Fibroblast of mammary gland (primary cell): ENCODE measurements at places on chromosomes 4 and X.

DNA sequence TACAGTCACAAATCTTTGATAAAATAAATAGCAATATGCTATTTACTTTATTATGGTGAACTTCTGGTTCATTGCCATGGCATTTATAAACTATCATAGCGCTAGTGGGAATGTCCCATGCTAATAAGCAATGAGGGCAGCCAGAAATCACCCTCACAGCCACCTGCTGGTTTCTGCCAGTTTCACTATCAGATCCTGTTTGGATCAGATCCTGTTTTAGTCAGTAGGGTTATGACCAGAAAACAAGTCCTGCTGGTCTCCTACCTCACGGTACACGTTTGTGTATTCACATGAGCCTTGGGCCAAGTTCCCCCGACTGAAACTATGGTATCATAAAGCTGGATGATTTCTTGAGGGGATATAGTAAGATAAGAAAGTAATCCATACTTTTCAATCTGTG, 17.7 kb downstream of the FOXR2 start:
- no peak for DNase-seq

DNA sequence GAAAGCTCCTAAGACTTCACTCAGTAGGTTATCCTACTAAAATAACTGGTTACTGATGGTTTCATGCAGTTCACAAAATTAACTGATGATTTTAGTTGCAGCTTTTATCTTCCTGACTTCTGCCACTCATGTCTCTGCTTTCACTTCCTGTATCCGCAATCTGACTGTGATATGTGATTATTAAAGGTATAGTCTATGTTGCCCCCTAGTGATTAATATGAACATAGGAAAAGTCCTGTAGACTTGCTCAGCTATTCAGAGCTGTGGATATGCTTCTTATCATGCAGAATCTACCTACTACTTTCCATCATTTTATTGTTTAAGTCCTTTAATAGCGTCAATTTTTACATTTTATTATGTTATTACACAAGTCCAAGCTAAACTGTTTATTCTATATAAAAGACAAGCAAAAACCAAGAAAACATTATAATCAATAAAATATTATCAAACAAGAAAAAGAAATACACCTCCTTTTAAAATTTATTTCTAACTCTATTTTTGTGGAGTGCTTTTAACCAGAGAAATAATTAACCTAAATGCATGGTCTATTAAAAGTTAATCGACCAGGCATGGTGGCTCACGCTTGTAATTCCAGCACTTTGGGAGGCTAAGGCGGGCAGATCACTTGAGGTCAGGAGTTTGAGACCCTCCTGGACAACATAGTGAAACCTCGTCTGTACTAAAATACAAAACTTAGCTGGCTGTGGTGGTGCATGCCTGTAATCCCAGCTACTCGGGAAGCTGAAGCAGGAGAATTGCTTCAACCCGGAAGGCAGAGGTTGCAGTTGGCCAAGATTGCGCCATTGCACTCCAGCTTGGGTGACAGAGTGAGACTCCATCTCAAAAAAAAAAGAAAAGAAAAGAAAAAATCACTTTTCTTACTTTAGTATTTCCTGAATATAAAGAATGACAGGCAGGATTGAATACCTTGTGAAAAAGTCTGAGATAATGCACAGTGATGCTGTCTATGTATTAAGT, 40.4 kb upstream of the TLR2 start:
- DNase-seq, result peak; percentile 56

GRCh38 chr4:25402521-25402920, 25.5 kb downstream of the ANAPC4 start:
- DNase-seq, result no peak

GRCh38 chr4:148057984-148058859, 326.3 kb downstream of the ARHGAP10 start:
- no peak for DNase-seq

DNA sequence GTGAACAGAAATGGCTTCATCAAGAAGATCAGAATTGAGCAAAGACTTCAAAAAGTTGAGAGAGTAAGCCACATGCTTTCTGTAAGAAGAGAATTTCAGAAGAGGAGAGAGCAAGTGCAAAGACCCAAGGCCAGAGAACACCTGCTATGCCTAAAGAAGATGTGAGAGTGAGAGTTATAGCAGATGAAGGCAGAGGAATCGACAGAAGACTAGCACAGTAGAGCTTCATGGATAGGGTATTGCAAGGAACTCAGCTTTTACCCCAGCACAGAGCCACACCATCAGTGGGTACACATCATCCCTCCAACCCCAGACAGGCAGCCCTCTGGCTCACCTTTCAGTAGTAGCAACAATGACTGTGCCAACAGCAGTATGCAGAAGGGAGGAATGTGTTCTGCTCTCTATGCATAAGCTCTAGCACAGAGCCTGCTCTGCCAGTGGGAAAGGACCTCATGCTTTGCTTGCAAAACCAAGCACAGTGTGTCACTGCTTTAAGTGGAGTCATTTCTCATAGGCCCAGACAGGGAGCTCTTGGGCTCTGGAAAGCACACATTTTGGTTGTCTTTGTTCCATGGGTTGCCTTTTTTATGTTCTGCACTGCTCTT, 318.6 kb downstream of the NAF1 start:
- DNase-seq, result no peak

GRCh38 chr4:5976921-5977320, 41.3 kb downstream of the C4orf50 start:
- no peak for DNase-seq

DNA sequence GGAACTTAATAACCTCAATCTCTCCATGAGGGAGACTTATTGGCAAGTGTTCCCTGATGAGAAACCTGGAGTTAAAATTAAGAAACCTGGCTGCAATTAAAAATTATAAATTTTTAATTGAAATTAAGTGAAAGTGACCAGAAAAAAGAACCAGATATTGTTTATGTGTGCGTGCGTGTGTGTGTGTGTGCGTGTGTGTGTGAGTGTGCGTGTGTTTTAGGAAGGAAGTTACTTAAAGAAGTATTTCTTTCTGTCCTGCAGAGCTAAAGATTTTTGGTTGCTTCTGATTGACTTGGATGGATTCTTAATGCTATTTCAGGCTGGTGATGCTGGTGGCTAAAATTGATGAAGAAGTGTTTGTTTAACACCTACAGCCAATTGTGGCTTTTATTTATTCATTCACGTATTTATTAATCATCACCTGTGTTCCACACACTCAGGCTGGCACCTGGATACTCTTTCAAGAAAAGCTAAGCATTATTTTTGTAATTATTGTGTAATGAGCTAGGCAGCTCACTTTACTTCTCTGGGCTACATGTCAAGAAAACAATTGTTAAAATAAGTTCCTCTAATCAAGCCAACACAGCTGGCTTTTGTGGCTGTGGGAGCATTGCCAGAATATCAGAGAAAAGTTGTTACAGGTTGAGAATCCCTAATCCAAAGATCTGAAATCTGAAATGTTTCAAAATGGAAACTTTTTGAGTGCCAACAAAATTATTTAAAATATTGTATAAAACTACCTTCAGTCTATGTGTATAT, 68.5 kb downstream of the CEP44 start:
- no peak for DNase-seq

DNA sequence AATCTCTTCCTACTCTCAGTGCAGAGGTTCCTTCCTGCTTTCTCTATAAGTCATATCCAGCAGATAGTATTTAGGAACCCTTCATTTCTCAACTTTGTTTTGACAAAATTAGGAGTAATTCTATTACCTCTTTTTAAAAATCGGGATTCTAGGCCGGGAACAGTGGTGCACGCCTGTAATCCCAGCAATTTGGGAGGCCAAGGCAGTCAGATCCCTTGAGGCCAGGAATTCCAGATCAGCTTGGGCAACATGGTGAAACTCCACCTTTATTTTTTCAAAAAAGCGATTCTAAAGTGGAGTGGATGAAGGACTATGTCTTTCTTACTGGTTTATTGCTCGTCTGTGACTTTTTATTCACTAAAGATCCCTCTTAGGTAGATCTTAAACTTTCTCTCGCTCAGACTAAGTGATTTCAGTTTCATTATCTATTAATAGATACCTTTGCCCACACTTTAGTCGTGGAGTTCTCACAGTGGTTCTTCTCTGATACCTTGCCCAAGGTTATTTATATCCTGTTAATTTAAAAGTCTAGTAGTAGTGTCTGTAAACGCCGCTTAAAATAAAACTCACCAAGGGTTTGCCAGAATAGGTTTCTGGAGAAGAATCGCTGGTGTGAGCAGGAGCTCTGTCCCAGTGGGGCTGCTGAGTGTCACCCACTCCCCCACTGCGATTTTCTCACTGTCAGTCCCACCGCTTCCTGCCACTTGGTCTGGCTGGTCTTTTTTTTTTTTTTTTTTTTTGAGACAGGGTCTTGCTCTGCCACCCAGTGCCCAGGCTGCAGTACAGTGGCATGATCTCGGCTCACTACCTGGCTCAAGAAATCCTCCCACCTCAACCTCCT, 27.0 kb upstream of the TMEM131L start:
- DNase-seq, result no peak

GRCh38 chr4:18608908-18609533, 587.5 kb upstream of the LCORL start:
- DNase-seq, result no peak

- no peak for DNase-seq
Measured at GRCh38 chrX:69018416-69019072, 146.7 kb downstream of the PJA1 start.

- no peak for DNase-seq
Measured at GRCh38 chr4:80197601-80198440, 518 bp downstream of the PRDM8 start.

GRCh38 chrX:31497086-31497485, 425.2 kb upstream of the FTHL17 start:
- peak; percentile 50 for DNase-seq

- no peak for DNase-seq
Measured at GRCh38 chrX:1623691-1624090, 8.8 kb downstream of the ASMT start.

DNA sequence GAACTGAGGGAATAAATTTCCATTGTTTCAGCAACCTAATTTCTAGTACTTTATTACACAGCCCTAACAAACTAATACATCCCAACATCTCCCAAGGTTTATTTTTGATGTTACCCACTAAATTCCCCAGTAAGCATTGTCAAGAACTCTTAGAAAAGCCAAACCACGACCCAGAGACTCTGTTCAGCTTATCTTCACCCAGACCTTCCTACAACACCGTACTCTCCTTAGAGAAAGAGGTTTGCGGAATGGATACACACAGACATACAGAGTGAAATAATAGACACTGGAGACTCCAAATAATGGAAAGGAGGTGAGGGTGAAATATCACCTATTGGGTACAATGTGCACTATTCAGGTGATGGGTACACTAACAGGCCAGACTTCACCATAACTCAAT, 75.6 kb downstream of the LRBA start:
- DNase-seq, result no peak

DNA sequence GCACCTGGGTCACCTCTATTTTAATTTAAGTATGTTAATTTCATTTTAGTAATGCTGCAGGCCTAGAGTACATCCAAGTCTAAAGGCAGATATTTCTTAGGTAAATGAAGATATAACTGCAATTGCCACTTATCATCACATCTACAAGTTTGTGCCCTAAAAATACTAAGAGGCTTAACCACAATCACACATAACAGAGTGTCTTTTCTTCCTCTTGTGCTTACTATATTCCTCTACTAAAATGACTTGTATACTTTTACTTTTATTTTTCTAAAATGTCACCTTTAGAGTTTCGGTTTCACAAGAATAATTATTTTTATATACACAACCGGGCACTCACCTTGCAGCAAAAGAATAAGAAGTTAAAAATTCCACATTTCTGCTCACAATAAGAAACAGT, 77.9 kb downstream of the EFHC2 start:
- DNase-seq, result no peak

GRCh38 chrX:113400193-113400704, 559.6 kb upstream of the AMOT start:
- DNase-seq, result no peak

- no peak for DNase-seq
Measured at GRCh38 chrX:50905334-50905733, 5.2 kb upstream of the BMP15 start.

DNA sequence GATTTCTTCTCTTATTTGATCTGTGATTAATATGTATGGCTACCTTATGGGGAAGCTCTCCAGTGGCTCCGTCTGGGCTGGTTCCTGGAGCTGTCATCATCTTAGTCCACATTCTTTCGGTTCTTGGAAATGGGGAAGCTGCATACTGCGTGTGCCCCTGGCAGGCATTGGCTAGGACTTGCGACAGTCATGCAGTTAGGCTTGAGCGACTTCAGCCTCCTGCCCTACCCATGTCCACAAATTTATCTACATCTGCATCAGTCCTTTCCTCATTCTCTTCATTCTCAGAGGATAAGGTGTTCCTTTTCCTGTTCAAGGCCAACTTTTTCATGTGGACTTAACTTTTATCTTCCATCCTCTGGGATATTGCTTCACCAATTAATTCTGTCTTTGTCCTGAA, 214.2 kb downstream of the RELL1 start:
- no peak for DNase-seq

GRCh38 chr4:112210777-112211176, 20.8 kb upstream of the AP1AR start:
- DNase-seq, result peak; percentile 64

DNA sequence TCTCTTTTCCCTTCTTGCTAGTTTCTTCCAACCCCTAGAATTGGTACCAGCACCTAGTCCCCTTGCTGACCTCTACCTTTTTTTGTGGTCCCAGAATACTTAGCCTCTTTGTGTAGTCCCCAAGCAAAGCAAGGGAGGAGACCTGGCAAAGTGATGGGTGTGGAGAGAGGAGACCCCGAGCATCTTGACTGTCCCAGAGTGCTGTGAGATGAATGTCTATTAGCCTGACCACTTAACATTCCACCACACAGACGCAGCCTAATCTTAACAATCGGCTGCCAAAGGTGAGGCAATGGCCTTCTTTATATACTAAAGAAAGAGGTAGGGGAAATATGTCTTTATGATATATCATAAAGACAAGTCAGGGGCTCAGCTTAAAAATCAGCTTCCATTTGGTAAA, 55.9 kb downstream of the TRIM2 start:
- DNase-seq, result no peak

DNA sequence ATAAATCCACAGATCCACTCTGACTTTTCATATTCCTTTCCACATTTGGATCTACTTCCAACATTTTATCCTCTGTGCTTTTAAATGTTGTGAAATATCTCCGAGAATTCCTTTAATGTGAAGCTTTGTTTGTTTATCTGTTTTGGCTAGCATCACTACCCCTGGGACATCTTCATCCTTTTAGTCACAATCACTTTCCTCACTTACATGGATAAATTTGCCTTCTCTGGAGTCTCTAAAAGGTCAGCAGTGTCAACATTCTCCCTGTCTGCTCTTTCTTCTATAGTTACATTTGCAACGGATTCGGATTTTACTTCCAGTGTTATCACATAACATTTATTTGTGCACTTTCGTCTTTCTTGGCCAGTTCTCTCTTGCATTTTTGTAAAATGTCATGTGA, 34.2 kb upstream of the LRAT start:
- peak; percentile 34 for DNase-seq
